ENCODE measurements at places on chromosomes 5 and 9.
A peak's percentile ranks its signal among the peaks of the same experiment; 100 is the strongest.

DNA sequence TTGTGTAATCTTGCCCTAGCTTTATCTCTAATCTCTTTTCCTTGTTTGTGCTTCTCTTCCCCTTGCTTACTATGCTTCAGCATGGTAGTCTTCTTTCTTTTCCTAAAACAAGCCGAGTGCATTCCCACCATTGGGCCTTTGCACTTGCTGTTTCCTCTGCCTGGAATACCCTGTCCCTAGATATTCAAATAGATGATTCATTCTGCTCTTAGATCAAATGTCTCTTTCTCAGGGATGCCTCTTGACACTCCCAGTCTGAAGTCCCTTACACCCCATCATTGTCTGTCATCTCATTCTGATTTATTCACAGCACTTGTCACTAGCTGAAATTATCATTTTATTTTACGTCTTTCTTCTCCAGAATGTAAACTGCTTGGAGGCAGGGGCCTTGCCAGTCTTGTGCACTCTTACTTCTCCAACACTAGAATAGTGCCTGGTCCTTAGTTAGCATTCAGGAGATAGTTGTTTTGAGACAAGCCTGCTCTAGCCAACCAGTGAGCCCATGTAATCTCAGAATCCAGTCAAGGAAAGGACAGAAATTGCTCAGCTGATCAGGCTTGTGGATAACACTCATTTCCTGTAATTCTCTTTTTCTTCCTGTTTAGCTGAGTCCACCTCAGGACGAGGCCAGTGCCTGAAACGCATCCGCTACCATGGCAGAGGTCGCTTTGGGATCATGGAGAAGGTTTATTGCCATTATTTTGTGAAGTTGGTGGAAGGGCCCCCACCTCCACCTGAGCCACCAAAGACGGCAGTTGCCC, 25.4 kb downstream of the MRPL22 start:
- DNase-seq: no peak

DNA sequence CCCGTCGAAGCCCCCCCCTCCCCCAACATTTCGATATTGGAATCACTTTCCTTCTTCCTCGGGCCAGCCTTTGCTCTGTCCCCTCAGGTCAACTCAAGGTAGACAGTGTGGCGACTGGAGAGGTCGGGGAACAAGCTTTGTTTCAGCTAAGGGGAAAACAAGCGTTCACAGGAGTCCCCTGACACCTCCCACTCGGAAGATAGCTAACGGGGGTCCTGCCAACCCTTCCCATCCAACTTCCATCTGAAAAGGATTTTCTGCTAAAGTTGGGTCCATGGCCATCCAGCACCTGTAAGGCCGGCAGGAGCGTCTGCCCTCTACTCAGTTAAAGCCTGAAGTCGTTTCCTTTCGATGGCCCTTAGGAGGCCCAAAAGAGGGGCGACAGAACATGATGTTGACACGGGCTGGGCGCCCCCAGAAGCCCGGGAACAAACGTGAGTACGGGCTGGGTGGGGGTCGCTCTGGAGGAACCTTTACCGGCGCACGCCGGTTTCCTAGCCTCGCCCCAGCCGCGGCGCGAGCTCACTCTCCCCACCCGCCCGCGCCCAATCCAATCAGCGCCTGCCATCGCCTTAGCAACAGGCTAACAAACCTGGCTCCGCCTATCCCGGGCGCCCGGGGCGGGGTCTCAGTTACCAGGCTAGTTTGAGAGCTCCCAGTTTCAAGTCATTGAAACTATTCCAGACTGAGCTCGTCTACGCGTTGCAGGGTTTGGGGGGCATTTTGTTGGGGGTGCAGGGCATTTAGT, 2.5 kb downstream of the ARRDC3 start:
- DNase-seq: peak; percentile 99

DNA sequence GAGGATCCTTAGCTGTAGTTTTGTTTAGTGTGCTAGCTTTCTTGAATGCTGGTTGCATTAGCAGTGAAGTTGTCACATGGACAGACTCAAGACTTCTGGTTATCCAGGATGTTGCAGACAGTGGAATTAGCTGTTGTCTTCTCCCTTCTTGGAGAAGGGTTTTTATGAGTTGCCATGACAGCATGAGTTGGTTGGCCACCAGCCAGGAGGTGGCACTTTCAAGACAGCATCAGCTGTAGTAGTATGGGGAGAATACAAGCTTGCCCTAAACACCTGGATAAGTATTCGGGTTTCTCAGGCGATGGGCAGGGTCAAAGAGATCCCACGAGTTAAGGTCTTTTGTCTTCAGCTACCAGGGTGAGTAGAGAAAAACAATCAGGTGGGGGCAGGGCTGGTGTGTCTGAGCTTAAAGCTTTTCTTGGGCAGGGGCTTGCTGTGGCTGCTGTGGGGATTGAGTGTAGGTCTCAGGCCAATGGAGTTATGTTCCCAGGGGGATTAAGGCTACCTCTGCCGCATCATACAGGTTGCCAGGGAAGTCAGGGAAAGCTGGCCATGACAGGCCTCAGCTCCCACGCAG, 7.7 kb upstream of the C5orf47 start:
- DNase-seq: no peak

DNA sequence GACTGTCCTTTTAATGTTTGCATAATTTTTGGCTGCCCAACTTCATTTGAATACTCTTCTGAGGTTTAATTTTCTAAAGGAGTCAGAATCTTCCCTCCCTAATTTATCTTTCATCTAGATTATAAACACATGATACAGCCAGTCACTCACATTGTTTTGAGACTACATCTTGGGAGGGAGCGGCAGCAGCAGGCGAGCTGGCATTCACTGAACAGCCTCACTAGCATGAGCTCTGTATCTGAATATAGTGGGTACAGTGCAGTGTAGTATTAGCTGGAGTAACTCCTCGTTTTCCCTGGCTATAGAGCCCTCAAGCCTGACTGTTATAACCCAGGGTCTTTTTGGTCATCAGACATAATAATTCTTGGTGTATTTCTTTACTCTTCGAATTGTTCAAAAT, 969.2 kb upstream of the COX7C start:
- DNase-seq: no peak

GRCh38 chr5:33641744-33642505, 201.2 kb downstream of the TARS1 start:
- no peak for DNase-seq

DNA sequence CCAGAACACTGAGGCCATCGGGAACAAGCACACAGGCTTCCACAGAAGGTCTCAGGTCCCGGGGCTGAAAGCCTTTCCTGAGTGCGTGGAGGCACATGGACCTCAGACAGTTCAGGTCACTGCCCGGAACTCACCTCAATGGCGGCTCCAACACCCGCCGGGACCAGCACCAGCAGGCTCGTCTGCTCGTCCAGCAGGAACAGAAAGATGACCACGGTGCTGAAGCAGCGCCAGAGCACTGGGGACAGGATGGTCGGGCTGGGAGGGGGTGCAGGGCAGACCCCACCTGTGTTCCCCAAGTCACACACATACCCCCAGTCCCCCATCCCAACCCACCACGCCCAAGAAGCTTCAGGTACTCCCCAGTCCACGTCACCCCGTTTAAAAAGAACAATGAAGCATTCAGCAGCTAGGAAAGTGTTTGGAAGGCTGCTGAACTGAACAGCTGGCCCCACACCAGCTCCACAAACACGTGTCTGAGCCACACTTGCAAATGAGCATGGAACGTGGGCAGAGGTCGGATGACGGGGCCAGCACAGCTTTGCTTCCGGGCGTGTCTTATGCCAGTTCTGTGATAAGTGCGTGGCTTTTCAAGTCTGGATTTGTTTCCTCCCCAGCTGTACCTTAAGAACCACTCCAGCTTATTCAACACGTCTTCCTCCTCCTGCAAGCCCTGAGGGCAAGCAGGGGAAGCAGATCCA, 14.6 kb downstream of the CLPTM1L start:
- no peak for DNase-seq

- no peak for DNase-seq
These were observed 208.3 kb upstream of the MAP3K1 start for GRCh38 chr5:56607074-56607473.

DNA sequence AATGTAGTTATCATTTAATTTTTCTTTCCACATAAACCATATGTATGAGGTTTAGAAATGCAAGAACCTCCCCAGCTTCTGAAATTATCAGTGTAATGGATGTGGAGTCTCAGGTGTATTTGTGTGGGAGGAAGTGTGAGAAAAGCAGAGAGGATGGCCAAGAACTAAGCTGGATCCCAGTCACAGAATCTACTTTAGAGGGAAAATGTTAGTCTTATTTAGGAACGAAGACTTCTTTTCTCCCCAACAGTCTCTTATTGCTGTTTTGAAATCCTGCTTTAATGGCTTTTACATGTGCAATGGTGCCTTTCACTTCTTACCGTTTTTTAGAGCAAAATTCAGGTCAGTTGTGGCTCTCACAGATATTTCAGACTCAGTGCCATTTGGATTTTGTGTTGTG, 3.0 kb downstream of the EQTN start:
- no peak for DNase-seq

DNA sequence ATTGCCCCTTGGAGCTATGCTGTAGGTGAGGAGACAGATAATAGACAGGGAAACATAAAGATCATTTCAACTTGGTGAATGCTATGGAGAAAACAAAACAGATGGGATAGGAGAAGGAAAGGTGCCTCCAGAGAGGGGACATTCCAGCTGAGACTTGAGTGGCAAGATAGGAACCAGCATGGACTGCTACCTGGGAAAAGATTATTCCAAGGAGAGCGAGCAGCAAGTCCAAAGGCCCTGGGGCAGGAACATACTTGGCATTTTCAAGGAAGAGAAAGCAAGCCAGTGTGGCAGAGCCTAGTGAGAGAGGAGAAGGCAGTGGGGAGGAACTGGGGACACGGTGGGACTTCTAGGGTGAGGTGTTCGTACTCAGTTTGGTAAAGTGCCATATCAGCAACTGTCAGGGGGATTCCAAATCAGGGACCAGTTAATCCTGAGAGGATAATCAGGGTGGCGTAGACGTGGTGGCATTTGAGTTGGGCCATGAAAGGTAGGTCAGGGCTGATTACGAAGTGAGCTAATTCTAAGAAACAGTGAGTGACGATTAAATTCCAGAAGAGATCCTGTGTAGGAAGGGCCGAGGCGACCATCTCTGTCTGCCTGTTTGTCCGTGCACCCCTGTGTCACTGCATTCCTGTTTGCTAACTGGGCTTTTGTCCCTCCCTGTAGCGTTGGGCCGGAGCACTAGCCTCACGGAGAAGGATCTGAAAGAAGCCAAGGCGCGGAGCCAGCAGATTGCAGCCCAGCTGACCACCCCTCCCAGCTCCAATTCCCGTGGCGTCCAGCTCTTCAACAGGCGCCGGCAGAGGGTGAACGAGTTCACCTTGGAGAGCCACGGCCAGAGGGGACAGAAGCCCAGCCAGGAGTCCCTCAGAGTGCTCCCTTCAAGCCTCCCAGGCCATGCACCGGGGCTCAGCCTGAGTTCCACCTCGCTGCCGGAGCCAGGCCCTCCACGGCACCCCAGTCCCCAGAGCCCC, 7.1 kb downstream of the SYNPO start:
- no peak for DNase-seq

GRCh38 chr5:27315363-27316270, 277.2 kb upstream of the CDH9 start:
- DNase-seq: no peak

DNA sequence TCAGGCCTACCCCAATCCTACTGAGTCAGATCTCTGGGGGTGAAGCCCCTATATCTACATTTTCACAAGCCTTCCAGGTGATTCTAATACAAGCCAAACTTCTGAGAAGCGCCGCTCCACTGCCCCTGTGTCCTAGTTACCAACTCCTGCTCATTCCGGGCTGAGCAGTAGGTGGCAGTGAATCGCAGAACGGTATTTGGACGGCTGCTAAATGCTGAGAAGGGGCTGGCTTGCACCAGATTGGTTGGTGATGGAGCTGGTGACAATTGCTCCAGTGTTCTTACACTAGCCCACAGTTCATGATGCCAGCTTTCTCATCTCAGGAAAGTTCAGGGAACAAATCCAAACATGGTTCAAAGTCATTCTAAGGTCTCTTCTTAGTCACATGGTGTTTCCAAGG, 31.1 kb upstream of the FGF1 start:
- peak; percentile 70 for DNase-seq

- DNase-seq: no peak
These were observed 117.9 kb upstream of the KCNN2 start for GRCh38 chr5:114243972-114244317.

DNA sequence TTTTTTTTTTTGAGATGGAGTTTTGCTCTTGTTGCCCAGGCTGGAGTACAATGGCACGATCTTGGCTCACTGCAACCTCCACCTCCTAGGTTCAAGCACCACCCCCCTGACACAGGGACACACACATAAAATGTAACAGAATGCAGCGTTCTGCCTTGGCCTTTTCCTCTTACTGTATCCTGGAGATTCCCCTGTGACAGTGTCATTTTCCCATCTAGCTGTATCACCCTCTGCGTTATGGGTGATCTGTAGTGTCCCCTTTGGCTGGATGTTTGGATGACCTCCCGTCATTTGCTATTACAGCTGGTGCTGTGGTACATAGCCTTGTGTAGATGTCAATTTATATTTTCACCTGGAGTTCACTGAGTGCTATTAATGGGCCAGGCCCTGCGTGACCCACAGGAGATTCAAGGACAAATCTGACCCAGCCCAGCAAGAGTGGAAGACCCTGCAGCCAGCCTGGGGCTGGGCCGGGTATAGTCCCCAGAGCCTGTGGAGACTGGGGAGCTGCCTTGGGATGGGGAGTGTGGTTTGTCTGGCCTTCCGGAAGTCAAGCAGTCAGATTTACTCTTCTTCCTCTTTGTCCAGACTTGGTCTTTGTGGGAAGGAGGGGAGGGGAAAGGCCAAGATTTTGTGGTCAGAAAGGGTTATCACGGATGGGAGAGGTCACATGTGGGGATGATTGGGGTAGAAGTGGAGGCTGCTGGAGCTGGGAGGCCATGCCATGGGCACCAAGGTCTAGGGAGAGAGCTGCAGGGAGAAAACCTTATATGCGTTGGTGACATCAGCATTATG, 43.6 kb downstream of the ERGIC1 start:
- no peak for DNase-seq

GRCh38 chr5:177234841-177235240, 68.7 kb downstream of the RAB24 start:
- DNase-seq: no peak

DNA sequence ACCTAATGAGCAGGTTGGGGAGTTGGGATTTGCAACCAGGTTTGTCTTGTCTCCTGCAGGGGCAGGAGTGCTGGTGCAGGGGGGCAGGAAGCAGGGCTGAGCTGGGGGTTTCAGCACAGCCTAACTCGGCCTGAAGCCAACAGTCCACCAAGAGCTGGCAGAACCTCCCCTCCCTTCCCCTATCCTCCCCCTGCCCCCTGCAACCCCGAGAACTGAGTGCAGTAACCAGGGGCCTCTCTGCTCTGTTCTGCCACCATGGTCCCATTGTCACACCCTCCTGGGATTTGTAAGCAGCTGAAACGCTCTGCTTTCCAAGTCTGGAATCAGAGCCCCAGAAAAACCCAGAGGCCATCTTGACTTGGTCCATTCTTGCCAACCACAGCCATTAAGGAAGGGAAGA, 72.9 kb downstream of the ARHGEF37 start:
- no peak for DNase-seq

GRCh38 chr5:5332287-5332686, 90.2 kb upstream of the ICE1 start:
- no peak for DNase-seq

- DNase-seq: no peak
These were observed 17.2 kb upstream of the NFIB start for GRCh38 chr9:14331120-14331519.

Measured in Calu3 (cell line).